ENCODE measurements at places on chromosomes 16 and 17.

GRCh38 chr16:25493136-25493811 lies 198.5 kb upstream of the HS3ST4 start:
- no peak for DNase-seq

DNA sequence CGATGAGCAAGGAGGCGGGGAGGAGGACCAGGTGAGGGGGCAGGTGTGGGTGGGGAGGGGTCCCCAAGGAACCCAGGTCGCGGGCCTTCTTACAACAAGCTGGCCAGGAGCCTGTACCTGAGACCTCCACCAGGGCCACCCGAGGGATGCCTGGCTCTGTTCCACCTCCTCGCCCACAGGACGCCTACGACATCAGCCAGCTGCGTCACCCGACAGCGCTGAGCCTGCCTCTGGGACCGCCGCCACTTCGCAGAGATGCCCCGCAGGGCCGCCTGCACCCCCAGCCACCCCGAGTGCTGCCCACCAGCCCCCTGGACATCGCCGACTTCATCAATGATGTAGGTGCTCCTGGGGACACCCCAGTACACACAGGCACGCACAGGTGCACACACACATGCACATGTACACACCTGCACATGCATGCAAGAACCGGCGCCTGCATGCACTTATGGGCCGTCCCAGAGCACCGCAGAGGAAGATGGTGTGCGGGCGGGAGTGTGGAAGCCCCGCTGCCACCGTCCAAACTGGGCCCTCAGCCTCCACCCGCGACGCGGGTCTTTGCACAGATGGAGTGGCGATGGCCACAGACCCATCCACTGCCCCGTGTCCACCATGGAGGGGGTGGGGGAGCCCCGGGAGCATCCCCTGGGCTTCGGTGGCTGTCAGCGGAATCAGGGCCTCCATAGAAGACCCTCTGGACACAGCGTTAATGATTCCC lies 6.6 kb downstream of the SLC22A31 start:
- no peak for DNase-seq

- DNase-seq: no peak
Measured at GRCh38 chr17:63113167-63113566, 147.1 kb downstream of the TANC2 start.

GRCh38 chr17:27496437-27496943 lies 40.2 kb downstream of the KSR1 start:
- no peak for DNase-seq

DNA sequence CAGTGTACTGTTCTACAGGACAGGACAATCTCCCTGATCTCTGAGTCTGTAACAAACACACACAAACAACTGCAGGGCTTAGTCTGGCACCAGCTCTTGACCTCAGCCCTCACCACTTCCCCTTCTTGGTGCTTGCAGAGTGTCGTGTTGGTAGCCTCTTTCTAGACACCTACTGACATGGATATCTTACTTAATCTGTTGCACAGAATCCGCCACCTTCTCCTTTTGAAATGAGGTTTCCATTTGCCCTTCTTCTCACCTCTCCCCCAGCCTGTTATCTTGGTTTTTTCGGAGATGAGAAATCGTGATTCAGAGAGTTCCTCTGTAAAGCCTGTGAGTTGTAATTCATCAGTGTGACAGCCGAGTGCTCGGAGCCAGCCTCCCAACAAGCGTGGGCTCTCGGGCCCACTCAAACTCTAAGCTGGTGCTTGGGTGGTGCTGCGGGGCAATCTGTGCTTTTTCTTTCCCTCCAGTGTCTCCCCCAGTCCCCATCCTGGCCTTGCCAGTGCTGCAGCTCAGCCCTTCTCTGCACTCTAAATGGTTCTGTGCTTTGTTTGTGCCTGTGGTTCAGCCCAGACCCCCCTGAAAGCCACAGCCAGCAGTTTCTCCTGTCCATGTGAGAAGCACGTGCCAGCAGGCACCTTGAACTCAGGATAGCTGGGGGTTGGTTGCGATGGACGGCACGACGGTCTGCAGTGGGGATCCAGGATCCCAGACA lies 28.1 kb downstream of the KIAA0513 start:
- peak; percentile 43 for DNase-seq

DNA sequence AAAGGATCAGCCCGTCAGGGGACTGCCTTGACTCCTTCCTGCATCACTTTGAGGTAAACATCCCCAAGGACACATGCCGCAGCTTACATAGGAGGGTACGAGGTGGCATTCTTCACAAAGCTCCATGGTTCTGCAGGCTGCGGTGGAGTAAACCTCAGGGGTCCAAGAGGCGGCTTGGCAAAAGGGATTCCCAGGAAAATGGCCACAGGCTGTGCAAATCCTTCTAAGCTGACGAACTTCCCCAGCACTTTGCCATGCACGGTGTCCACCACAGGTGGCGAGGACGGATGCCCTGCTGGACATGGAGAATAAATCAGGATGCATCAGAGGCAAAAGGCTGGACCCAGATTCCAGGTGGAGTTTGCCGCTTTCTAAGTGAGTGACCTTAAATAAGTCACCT lies 4.2 kb downstream of the CES1 start:
- DNase-seq: no peak

GRCh38 chr17:80512233-80512632 lies 32.4 kb upstream of the RPTOR start:
- no peak for DNase-seq

DNA sequence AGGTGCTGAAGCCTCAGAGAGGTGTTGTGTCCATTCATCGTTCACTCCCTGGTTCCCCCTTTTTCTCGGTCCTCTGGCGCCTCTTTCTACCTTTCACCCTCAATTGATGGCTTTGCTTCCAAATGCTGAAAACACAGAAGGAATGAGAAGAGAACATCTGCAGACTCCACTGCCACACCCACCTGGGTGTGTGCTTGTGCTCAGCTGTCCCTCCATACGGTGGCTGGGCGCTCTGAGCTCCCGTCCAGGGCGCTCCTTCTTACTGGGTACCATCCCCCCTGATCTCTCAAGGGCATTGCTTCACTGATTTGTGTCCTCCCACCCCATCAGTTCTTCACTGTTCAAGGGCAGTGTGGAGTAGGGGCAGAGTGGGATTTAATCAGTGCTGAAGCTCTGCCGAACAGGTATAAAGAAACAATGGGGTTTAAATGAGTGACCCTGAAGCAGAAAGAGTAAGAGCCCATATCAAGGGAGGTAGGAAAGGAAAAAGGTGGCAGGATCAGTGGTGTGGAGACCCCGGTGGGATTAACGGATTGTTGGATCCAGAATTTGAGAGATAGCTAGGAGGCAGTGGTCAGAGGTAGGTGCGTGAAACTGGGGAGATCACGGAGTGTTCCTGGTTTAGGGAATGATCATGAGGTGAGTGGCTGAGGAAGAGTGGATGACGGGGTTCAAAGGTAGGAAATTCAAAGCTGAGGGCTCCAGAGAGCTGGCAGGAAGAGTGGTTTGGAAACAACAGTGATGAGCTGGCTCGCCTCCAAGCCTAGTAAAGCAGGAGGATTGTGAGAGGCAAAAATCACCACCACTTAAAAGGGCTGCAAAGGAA lies 40.8 kb downstream of the MRTFB start:
- no peak for DNase-seq

- DNase-seq: no peak
Measured at GRCh38 chr16:3115003-3115402, 2.6 kb downstream of the ZNF205 start.

- DNase-seq: no peak
Measured at GRCh38 chr16:23518435-23518891, 8.2 kb upstream of the GGA2 start.

- no peak for DNase-seq
Measured at GRCh38 chr16:75288181-75288580, 36.8 kb upstream of the BCAR1 start.

DNA sequence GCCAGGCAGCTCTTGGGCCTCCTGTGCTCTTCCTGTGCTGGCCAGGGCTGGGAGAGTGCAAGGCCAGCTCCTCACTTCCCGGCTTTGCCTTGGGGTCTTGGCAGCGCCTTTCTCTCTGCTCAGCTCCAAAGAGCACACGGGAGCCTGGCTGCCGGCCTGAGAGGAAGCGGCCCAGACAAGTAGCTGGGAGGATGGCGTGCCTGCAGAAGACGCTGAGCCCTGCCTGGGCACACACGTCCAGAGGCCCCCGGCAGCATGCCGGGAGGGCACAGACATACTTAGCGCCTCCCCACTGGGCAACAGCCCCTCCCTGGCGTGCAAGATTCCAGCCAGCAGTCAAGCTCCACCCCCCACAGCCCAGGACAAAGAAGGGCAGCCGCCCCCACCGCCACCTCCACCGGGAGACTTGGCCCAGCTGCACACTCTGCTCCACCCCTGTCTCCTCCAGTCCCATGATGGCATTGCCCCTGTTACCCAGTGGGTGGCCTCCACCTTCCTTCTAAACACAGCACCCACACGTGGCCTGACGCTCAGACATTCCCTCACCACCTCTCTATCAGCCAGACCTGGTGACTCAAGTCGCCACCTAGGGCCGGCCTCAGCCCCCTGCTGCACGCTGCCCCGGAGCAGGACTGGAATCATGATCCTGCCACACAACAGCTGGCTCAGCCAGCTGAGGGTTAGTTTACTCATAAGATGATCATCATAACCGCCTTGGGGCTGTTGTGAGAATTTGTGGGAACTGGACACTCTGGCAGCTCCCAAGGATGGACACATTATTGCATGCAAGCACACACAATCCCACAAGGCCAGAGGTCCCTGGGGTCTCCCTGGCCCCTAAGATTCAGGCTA lies 12.4 kb downstream of the SGCA start:
- DNase-seq: peak; percentile 30

- DNase-seq: no peak
Measured at GRCh38 chr16:5364186-5364585, 266.6 kb upstream of the EEF2KMT start.

DNA sequence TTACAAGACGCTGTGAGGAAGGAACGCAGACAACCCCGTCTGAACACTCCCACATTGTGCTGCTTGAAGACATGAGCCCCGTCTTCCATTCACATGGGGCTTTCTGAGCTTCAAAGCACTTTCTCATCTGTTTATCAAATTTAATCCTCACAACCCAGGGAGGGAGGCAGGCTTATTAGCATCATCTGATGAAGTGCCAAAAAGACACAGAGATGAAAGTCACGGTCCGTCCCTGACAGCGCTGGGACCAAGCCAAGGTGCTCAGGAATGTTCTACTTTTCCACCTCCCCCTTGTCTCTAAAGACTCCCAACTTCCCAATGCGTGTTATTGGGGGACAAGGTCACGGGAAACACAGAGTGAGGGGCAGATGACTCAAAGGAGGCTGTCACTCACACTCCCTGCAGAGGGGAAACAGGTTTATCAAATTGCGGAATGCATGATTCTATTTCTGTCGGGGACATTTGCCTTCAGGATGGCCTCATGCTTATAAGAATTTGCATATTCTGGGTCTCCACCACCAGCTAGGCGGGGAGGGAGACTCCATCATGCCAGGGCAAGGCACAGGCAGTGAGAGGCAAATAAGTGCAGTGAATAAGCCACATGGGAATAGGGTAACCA lies 10.7 kb downstream of the XYLT1 start:
- DNase-seq: no peak

DNA sequence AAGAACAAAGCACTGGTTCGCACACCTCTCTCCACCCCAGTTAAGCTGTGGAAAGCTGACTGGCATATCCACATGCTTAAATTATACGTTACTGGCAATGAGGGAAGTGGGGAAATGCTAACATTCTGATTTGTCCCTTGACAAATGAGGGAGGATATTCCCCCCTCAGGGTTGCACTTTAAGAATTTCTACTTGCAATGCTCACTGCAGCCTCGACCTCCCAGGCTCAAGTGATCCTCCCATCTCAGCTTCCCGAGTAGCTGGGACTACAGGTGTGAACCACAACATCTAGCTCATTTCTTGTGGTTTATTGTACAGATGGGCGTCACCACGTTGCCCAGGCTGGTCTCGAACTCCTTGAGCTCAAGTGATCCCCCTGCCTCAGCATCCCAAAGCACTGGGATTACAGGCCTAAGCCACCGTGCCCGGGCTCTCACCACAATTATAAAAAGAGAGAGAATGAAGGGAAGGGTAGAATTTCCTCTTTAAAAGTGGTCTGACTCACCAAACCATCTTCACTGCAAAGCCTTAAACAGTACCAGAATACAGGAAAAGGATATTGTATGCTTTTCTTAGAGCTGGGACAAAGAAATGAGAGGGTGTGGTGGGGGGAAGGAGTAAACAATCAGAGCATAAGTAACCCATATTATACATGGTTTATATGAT lies 38.9 kb downstream of the KANSL1 start:
- no peak for DNase-seq

- no peak for DNase-seq
Measured at GRCh38 chr17:38875477-38876075, 5.7 kb downstream of the LASP1 start.

GRCh38 chr16:5036228-5037156 lies 2.8 kb upstream of the NAGPA start:
- no peak for DNase-seq

DNA sequence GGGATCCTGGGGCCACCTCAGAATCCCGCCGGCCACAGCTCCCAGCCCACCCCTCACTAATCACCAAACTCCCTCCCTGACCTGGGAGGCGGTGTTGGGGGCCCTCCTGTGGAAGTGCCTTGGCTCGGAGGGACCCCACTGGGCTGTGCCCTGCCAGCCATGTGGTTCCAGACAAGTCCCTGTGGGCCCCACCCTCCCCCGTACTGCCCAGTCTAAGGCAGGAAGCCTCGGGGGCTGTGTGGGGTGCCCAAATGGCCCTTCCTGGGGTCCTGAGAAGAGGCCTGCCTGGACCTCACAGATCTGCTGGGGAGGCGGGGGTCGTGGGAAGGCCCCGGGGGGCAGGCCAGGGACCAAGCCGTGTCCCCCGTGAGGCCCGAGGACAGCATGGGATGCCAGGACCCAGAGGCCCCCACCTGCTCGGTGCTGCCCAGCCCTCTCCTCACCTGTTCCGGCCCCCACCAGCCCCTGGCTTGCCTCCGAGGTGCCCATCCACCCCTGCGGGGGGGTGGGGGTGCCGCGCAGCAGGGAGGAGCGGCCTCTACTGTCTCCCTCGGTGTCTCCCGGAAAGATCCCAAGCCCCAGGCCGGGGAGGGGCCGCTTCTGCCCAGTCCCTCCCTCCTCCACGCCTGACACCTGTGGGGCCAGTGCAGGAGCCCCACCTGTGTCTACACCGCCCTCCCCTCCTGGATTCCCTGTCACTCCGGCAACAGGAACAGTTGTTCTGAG lies 9.3 kb upstream of the KREMEN2 start:
- DNase-seq: no peak

DNA sequence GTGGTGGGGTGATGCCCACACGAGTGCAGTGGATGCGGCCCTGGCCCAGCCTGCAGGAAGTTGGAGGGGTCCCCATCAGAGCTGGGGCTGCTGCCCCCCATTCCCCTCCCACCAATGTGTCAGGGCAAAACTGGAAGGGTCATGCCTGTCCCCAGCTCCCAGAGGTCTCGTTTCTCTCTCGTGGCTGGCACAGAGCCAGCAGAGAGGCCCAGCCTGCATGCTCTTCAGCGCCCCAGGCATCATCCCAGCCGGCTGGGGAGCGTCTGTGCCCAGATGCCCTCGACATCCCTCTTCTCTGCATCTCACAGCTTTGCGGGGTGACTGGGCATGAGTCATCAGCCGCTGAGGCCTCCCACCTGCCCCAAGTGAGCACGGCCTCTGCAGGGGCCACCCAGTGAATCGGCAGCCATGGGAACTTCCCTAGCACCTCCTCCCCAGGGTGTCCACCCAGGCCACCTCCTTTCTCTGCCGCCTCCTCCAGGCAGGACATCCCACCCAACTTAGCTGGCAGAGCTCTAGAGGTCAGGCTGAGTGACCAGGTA lies 9.8 kb upstream of the CSNK1D start:
- no peak for DNase-seq

All from stimulated activated CD4-positive, alpha-beta T cell treated with anti-CD3 and anti-CD28 coated beads, Interleukin-1b, Interleukin-23, amount 100 ng/mL, for 24 hours (primary cell).